Motor neuron (in vitro differentiated cells): ENCODE measurements at places on chromosomes 11 and 22.
A peak's percentile ranks its signal among the peaks of the same experiment; 100 is the strongest.

DNA sequence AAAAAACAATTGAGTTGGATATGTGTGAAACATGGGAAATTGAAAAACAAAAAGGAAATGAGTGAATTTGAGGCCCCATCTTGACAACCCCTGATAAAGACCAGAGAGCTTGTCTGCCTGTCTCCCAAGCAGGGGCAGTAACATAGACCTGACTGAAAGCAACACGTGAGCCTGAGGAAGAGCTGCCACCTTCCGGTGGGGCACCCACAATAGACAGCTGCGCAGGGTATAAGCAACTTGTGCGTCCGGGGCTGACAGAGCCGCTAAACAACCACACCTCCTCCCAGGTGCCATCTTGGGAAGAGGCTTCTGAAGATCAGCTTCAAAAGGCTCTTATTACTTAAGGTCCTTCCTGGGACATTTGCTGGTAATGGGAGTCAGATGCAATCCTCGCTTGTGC lies 166.8 kb downstream of the NTM start:
- no peak for ATAC-seq

- ATAC-seq = no peak
Observed at GRCh38 chr11:130995266-130995665, 79.0 kb upstream of the SNX19 start.

- ATAC-seq = peak; percentile 5
Observed at GRCh38 chr11:111730871-111731591, 35.2 kb downstream of the PPP2R1B start.

GRCh38 chr11:122763108-122763507 lies 75.2 kb upstream of the CRTAM start:
- no peak for ATAC-seq

DNA sequence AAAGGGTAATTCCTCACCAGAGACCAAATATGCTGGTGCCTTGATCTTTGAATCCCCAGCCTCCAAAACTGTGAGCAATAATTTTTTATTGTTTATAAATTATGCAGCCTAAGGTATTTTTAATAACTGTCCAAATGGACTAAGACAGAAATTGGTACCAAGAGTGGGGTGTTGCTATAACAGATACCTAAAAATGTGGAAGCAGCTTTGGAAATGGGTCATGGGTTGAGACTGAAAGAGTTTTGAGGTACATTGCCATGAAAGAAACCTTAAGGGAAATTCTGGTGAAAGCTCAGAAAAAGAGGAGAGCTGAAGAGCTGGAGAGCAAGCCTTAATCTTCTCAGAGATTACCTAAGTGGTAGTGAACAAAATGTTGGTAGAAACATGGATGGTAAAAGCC lies 378.2 kb downstream of the NXPE2 start:
- no peak for ATAC-seq

DNA sequence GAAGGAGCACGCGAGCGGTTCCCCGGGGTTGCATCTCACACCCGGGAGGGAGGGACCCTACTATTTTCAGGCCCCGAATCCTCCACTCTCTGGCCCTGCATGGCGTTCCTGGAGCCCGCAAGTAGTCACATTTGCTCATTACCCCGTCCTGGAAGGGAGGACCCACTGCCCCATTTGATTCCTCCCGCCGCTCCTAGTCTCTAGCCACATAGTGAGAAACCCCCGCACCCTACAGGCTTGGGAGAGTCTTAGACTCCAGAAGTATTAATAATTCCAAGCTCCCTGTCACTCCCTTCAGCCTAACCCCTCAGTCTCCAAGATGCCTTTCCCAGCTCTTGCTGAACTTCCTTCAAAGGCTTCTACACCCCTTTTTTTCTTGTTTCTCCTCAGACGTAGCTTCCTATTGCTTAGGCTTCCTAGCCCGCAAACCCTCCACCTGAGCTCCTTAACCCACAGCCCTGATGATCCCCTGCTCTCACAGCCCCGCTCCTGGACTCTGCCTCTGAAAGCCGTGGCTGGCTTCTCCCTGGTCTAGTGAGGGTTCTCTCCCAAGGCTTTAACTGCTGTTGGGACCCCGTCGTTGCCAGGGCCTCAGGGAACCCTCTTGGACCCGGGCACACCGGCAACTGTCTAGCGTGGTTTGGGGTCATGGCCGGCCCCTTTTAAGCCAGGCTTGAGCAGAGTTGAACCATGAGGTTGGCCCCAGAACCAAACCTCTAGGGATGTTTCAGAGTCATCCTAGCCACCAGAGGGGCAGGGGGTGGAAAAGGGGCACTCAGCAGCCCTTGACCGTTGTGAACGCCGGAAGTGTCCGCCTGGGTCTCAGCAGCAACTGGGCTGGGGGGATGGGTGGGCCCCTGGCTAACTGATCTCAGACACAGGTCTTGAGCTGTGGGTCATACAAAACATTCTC lies 862 bp downstream of the GGA1 start:
- no peak for ATAC-seq

GRCh38 chr11:10764412-10764811 lies 13.4 kb downstream of the CTR9 start:
- ATAC-seq = no peak

DNA sequence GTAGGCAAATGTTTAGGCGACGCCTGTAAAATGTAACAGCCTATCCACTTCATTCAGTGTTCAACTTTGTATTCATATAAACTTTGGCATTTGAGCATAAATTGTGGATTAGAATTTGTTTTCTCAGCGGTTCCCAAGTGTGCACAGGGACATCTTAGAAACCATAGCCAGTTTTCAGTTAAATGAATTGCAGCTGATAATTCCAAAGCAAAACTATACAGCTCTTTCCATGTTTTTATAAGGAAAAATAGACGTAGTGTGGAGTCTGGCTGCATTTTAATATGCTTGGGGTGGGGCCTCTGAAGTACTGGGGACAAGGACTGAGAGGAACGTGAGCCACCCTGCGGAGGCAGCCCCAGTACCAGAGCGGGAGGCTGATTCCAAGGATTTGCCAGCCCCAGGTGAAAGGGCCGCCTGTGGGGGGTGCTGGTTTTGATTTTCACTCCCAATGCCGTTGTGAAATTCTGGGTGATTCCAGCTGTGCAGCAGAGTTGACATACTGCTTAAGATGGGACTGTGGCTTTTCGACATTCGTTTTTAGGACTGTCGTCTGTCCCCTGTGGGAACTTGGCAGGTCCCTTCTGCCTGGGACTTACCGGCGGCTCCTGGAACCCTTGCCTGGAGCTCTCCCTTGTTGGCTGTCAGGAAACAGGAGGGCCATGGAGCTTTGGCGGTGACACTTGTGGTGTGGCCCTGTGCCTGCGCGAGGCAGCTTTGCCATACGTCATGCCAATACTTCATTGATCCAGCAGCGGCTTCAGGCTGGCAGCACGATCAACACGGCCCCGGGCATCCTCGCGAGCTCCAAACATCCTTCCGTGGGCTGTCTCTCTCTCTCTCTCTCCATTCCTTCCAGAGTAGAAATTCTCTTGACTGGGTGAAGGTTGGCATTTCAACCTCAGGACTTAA lies 370.9 kb downstream of the TBC1D22A start:
- no peak for ATAC-seq

GRCh38 chr11:94854770-94855633 lies 86.8 kb downstream of the AMOTL1 start:
- no peak for ATAC-seq

- ATAC-seq = no peak
Observed at GRCh38 chr11:35839368-35840161, 104.3 kb upstream of the LDLRAD3 start.

DNA sequence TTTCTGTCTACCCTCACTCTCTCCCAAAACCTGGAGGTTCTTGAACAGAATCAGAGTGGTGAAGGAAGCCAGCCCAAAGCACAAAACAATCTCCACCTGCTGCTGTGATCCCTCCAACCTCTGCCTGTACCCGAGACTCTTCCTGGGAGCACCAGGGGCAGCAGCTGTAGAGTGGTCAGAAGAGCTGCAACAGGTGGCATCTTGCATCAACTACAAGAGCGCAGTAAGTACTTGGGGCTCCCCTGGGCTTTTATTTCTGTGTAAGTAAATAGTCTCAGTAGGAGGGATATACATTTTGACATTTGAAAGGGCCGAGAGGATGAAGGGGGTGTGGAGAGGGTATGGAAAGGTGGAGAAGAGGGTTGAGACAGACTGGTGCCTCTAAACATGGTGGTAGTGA lies 8.3 kb upstream of the UBQLNL start:
- ATAC-seq = no peak

DNA sequence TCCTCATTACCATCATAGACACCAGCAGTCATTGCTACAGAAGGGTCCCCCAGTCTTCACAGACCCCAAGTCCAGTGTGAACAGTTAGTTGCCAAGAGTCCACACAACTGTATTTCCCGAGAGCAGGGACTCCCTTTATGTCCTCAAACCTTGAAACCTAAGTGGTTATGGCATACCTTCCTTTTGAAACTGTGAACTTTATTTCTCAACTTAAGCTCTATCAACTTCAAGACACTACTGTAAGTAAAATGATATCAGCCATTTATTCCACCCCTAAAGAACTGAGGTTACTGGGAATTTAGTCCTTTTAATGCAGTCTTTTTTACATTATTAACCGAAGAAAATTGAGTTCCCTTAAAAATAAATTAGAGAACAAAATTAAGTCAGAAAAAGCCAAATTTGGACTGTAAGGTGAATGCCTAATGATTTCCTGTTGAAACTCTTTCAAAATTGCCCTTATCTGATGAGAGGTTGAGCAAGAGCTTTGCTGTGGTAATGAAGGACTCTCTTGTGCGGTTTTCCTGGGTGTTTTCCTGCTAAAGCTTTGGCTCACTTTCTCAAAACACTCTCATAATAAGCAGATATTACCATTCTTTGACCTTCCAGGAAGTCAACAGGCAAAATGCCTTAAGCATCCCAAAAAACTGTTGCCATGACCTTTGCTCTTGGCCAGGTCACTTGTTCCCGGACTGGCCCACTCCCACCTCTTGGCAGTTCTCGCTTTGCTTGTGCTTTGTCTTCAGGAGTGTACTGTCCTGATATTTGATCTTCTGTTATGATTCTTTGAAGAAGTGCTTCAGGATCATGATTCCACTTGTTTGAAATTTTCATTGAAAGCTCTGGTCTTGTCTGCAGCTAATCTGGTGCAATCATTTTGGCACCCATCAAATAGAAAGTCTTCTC lies 765.4 kb upstream of the ANO3 start:
- no peak for ATAC-seq

DNA sequence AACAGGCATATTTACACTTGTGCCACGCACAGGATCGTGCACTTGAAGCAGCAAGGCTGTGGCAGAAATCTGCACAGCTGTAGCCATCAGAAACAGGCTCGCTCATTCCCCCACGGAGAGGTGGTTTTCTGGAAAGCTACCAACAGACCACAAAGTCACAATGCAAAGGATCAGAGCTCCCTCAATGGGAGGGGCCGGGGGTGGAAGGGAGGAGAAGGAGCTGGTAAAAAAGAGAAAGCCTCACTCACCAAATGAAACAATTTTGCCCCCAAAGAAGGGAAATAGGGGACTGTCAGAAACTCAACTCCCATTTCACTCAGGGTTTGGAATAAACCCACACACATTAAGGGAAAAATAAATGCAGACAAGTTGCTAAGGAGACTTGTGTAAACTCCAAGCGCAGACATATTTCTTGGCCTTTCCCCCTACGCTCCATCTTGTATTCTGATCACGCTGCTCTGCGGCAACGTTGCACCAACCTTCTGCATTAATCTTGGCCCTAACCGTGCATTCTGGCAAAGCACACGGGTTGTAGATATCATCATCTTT lies 43.2 kb upstream of the BLID start:
- ATAC-seq = peak; percentile 54

- ATAC-seq = no peak
Observed at GRCh38 chr22:44848791-44849420, 96.5 kb downstream of the ARHGAP8 start.

- peak; percentile 7 for ATAC-seq
Observed at GRCh38 chr11:120517801-120518291, 6.3 kb downstream of the GRIK4 start.

DNA sequence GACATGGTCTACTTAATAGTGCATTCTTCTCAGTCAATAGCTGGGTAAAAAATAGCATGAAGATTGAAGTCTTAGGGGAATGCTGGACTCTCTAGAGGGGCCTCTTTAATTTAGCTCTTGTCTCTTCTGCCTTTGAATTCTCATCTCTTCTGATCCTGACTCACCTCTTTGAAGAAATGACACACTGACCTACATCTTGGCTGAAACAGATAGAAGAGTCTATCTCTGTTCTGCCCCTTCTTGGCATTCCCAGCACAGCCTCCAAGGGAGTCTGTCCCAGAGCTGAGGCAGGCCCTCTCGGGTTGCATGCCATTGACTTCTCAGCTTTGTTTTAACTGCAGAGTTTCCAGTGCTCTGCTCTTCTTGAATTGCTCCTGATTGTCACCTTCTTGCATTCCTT lies 55.7 kb downstream of the PTPRJ start:
- peak; percentile 55 for ATAC-seq

DNA sequence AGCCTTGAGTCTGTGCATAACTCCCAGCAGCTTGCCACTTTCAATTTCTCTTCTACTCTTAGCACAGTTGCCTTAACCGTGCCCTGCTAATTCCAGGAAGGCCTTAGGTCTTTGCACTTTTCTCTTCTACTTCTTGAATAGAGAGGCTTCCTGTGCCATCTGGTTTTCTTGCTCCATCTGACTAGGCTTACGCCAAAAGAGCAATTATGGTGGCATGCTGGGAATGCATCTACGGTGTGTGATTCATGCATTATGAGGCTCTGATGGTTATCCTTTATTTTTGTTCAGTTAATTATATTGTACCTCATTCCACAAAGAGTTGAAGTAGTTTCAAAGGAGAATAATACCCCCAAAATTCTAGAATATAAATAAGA lies 29.4 kb downstream of the SIK2 start:
- ATAC-seq = peak; percentile 62

DNA sequence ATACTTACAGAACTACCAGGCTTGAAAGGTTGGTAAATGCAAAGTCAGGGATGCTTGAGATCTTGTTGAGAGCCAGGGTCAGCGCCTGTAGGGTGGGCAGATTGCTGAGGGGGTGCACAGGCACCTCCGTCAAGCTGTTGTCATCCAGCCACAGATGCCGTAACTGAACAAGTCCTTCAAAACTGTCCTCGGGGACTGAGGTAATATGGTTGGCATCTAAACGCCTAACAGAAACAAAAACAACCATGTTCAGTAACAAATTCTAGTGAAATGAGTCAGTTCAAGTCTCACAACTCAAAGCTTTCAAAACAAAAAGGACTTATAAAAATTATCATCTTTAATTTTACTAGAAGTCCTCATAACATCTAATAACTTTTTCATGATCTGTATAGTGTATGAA lies 22.2 kb upstream of the CCDC34 start:
- ATAC-seq = no peak

GRCh38 chr11:116312570-116313391 lies 460.0 kb downstream of the BUD13 start:
- ATAC-seq = peak; percentile 65
